ENCODE measurements at places on chromosomes 12 and 14.
A peak's percentile ranks its signal among the peaks of the same experiment; 100 is the strongest.

DNA sequence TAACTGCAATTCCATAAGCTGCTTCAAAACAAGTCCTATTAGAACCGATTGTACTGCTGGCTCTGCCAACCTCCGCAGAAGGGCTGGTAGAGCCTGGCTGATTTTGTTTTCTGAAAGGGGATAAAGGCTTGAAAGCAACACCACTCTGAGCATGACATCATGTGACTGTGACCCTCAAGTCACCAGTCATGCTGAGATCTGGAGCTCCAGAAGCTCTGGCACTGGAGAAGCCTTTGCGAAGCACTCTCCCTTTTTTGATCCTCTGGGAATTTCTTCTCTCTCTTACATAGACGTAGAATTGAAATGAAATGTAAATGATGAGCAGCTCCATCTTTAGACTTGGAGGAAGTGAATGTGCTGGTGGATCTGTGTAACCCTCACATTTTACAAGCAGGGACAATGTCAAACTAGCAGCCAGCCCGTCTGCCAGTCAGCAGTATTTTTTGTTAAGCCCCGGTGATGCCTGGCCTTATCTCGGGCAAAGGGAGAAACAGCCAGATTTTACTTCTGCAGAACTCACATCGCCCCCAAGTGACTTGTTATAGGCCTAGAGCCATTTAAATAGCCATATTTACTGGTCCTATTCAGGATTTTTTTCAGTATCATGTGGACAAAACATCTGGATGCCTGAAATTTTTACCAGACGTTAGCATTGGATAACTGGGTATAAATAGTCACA lies 112.1 kb upstream of the NPAS3 start:
- no peak for DNase-seq

DNA sequence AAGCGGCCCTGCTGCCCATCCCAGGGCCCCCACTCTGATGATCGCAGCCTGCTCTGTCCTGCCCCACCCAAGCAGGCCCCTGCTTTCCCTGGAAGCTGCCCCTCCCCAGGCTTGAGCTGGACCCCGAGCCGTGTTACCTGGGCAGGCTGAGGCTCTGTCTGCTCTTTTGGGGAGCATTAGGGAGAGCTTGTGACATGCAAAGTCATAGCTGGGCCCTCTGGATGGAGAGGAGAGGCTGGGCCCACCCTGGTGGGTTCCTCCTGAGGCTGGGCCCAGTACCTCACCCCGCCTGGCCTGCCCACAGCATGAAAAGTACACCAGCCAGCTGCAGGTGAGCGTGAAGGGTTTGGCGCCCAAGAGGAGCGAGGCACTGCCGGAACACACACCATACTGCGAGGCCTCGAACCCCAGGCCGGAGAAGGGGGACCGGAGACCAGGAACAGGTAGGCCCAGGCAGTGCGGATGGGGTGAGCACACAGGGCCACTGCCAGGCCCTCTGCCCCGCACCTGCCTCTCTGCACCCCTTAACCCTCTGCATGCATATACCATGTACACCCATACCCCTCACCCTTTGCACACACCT lies 15.0 kb downstream of the CEP170B start:
- DNase-seq = no peak

DNA sequence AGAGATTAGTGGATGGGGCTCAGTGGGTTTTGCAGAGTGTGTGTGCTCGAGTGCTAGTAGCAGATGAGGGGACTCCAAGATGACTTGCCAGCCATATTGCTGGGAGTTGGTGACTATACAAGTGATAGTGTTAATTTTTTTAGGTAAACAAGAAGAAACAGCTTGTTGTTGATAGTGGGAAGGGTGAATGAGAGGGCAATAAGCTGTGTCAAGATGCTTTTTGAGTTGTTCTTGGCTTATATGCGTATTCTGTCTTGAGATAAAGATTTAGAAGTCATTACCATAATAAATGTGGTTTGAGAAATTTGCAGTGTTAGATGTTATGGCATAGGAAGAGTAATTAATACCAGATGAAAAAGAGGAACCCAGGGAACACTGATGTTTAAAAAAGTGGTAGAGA lies 75.3 kb downstream of the RCOR1 start:
- DNase-seq = no peak

DNA sequence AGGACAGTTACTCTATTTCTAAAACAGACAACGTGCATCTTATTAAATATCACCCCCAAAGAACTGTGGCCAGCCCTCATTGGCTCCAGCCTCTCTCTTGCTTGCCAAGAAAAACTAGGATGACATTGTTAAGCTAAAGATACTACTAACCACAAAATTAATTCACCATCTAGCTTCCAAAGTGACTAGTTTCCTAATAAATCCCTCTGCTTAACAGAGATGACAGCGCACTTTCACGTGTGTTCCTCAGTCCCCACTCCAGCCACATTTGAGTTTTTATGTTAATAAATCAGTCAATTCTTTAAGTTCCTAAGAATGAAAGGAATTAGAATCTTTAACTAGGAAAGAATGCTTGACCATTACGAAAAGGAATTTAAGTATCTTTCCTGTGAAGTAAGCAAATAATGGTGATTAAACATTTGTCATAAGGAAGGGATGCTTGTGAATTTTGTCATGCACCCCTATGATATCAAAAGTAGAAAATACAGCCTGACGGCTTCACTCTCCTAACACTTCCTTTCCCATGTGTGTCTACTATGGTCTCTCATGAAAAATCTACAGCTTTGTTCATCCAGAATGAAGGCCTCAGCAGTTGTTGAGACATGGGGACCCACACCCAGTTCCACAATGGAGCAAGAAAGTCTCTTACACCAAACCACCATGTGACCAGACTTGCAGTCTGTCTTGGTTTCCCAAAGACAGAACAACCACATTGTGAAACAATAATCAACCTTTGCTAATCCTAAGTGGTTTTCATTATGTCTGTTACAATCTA lies 8.1 kb downstream of the CORO1C start:
- no peak for DNase-seq

DNA sequence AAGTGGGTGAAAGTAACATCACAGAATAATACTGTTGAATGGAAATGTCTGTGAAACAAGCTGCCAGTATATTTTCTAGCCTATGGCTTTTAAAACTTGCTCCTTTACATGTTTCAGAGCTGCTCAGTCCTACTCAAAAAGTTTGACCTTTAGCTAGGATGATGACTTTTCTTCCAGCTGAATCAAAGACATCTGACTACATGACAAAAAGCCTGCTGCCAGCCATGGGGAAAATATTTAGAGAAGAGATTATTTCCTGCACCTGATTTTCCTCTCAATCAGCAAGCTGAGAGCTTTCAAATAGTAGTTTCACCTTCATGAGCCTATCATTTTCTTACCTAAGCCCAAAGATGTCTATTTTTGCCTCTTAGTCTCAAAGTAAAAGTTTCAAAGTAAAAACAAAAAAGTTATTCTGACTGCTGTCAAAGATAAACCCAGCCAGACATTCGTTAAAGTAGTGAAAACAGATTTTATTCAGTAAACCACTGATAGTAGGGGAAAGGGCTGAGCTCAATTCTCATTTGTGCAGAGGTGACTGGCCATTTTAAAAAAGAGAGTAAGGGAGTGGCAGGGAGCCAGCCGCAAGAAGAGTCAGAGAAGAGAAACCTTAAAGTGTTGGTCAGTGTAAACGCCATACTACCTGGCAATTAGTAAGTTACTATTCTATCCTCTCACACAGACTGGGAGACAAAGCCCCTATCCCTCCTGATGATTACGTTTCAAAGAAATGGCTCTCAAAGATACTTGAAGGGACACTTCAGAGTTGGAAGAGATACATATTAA lies 2.2 kb downstream of the ATP6V1D start:
- no peak for DNase-seq

GRCh38 chr14:62002642-62003041 lies 240.4 kb downstream of the SNAPC1 start:
- DNase-seq = no peak

GRCh38 chr12:112341046-112341825 lies 41.0 kb downstream of the HECTD4 start:
- DNase-seq = no peak

- no peak for DNase-seq
These were observed 7.6 kb downstream of the NOC4L start for GRCh38 chr12:132151766-132152410.

DNA sequence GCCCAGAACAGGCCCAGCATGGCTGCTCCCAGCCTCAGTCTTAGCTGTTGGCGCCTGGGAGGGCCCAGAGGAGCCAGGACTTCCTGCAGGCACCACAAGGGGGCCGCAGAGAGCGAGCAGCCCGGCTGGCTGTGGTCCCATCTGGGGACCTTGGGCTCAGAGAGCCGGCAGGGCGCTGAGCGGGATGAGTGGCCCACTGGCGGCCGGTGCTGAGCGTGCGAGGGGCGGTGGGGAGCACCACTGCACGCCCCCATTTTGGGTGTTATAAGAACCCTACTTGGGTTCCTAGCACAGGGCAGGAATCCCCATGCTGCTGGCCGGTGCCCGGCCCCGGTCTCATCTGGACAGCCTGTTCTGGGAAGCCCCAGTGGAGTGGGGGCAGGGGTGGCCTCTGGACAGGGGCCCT lies 25.9 kb upstream of the CRIP2 start:
- DNase-seq = peak; percentile 64
